Kidney glomerular epithelial cell (primary cell): ENCODE measurements at places on chromosomes 2 and 18.

GRCh38 chr2:126476691-126477090 is 179.3 kb upstream of the GYPC start:
- no peak for DNase-seq

GRCh38 chr2:239684996-239685395 is 284.2 kb upstream of the HDAC4 start:
- DNase-seq, result no peak

DNA sequence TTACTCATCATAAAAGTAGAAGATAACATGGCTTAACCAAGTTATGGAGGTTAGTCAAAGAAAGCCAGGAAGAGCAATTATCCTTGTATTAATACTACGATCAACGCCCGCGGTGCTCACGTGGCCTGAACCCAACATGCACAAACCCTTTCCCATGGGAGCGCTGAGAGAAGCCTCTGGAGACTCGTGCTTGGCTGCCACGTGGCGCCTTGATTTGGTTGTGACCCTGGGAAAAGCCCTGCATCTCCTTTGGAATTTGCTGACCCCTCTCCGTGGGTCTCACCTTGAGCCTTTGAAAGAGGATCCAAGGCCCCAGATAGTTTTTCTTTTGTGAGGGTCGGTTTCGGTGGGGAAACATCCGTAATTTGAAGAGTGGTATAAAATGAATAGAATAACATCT is 255.6 kb downstream of the DCDC2C start:
- DNase-seq, result no peak

- peak; percentile 1 for DNase-seq
Observed at GRCh38 chr2:170455617-170456426, 259.3 kb upstream of the SP5 start.

DNA sequence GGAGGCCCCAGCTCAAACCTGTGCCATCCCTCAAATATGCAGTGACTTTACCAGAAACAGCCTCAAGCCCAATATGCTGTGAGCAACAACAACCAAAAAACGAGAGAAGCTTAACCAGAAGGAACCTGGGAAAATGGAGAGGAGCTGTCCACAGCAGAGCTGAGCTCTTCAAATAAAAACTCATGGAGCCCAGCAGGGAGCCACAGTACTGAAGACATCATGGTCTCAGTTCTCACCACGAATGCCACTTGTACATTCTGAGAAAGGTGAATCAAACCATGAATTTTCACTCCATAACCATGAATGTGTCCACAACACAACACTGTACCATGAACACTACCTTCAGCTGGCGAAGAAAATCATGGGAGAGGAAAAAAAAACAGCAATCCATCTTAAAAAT is 50.5 kb downstream of the KLHL14 start:
- DNase-seq, result no peak

GRCh38 chr2:200469708-200470211 is 40.1 kb downstream of the KCTD18 start:
- DNase-seq, result peak; percentile 23

DNA sequence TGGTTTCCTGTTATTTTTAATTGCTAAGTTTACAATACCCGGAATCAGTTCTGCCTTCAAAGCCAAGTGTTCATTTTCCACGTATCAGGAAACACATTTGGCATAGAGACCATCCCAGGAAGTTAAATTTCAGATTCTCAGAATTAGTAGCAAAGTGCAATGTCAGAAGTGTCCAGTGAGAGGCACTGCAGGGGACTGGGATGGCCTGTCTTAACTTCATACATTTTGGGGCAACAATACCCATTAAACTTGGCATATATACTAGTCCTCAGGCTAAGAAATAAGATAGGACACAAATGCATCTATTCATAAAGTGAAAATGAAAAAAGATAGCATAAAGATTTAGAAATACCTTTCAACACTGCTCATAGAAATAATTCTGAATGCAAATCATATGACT is 1.5 kb upstream of the IL1RL2 start:
- DNase-seq, result no peak

DNA sequence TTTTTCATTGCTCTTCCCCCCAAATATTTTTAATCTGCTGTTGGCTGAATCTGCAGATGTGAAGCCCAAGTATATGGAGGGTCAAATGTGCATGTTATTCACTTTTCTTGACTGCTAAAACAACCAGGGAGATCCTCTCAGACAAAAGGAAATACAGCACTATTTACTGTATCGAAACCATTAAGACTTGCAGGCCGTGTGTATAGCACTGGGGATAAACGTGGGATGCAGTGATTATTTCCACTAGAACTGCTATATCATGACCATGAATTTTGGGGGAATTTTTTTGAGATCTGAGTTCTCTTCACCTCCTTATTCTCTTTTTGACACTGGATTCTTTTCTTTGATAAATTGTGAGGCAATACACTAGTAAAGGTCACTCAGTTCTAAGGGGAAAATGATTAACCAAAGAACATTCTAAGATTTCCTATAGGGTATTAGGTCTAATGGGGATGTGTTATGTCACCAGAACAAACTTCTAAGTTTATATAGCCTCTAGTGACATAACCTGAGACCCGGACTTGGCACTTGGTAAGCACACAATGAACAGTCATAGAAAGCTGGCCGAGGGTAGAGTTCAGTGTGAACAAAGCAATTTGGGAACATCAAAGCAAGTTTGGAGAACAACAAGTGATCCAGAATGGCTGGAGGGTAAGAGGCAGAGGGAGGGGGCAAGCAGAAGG is 14.9 kb upstream of the UGT1A1 start:
- DNase-seq, result no peak

GRCh38 chr2:239944694-239945551 is 80.2 kb downstream of the NDUFA10 start:
- no peak for DNase-seq

- DNase-seq, result no peak
Observed at GRCh38 chr2:47373747-47374146, 29.2 kb upstream of the MSH2 start.

DNA sequence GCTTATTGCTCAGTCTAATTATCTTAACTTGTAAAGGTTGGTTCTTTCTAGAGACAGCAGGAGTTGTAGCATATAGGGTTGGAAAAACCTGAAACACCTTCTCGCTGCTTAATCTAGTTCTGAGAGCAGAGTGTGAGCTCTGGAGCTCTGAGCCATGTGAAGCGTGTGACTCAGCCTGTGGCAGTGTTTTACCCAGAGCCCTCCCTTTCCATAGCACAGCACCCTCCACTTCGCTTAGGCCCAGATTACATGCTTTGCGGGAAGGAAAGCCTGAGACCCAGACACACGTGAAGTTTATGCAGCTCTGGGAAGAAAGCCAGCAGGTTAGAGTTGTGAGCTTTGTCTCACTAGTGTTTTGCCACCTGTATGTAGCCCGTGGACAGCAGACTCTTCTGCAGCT is 74.5 kb downstream of the INPP4A start:
- DNase-seq, result no peak

GRCh38 chr2:109523536-109524361 is 90.0 kb downstream of the SEPTIN10 start:
- no peak for DNase-seq

DNA sequence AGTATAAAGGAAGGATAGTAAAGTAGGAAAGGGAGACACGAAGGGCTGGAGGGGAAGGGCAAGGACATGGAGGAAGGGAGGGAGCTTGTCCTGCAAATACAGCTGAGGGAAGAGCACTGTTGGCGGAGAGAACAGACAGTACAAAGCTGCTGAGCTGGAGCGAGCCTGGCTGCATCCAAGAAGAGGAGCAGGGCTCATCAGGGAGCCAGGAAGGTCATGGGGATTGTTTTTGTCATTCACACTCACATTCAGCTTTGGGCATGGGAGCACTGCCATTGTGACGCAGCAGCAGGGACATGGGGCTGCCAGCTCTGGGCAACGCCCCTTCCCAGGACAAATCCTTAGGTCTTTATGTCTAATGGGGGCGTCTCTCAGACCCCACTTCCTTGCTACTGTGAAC is 125.1 kb downstream of the COPS8 start:
- no peak for DNase-seq

DNA sequence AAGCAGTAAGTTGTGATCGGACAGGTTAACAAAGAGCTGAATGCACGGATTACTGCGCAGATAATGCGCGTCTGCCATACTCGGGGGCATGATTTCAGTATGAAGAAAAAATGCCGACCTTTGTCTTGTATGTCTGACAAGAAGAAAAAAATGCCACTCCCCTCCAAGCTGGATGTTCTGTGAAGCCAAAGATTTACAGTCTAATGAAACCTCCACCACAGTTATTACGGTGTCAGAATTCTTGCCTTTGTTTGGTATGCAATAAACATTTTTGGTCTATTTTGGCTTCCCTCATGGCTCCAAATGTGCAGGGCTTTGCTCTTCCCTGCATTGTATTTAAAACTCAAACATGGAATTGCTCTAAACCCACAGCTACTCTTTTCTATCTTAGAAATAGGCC is 72.2 kb upstream of the THUMPD2 start:
- DNase-seq, result no peak

GRCh38 chr2:128467321-128467969 is 148.8 kb upstream of the HS6ST1 start:
- no peak for DNase-seq
